ENCODE measurements at places on chromosomes 1 and 21. TPM values are rescaled to one million over a fixed set of nuclear protein-coding genes. Genes with fewer than 3 reads are reported as not detected.

Gene TMEM61
- not detected for polyA plus RNA-seq

Gene PFKFB2
- 9.8 TPM for polyA plus RNA-seq

Gene CLCN6
- polyA plus RNA-seq = 12.5 TPM

Gene PER3
- polyA plus RNA-seq = 0.84 TPM

Gene HES3
- not detected for polyA plus RNA-seq

Gene TNFRSF8
- not detected for polyA plus RNA-seq
